SK-MEL-5 (cell line): ENCODE measurements at places on chromosomes 4 and X. TPM values are rescaled to one million over a fixed set of nuclear protein-coding genes. Genes with fewer than 3 reads are reported as not detected.

DNA sequence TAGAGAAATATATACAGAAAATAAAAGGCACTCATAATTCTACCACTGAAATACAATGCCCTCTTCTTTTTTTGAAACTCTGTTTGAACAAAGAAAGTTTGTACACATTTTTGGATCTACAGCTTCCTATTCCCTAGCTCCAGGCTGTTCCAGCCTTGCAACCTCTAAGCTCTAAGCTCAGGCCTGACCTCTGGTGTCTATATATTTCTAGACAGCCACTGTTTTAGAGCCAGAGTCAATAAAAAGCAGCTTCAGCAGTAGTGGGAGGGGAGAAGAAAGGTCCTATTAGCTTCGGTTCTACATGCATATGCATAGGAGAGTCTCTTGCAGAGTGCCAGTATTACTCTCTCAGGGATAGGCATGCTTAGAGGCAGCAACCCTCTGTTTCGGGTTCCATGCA, 39.7 kb downstream of the CLDN2 start:
- DNase-seq, result peak; percentile 75

- no peak for DNase-seq
Observed at GRCh38 chrX:71420686-71421085, 54.5 kb downstream of the TAF1 start.

- DNase-seq, result no peak
Observed at GRCh38 chr4:15084780-15085179, 82.5 kb downstream of the CPEB2 start.

- DNase-seq, result peak; percentile 24
Observed at GRCh38 chr4:25523405-25523804, 132.2 kb upstream of the SLC34A2 start.

- DNase-seq, result peak; percentile 12
Observed at GRCh38 chr4:169340834-169341233, 70.1 kb upstream of the SH3RF1 start.

DNA sequence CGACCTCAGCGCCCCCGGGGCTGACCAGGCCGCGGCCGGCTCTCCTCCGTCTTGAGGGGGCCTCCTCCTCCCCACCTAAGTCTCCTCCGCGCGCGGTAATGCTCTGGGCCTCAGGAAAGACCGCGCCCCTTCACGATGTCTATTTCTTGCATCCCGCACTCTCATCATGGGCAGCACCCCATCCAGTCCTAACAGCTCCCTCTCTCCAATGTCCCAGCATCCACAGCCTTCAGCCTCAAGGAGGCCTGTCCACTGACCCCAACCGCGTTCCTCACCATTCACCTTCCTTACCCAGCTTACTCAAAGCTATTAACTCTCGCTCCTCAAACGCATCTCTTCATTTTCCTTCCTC, 77.5 kb downstream of the MAGED4 start:
- DNase-seq, result no peak

DNA sequence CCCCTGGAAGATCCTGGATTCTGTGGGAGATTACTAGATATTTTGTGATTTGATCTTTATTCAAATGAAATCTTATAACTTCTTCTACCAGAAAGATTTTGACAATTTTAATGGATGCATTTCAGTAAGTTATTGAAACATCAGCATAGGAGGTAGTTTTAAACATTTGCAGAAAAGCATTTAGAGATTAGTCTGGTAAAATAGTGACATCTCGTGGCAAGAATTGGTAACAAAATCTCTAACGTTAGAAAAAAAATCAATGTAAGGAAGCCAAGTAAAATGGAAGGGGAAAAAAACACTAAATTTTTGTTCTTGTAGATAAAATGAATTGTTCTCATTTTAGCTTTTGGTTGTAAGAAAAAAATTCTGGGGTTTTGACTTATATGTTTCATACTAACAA, 73.3 kb downstream of the TASL start:
- peak; percentile 43 for DNase-seq

GRCh38 chr4:86769794-86770193, 79.4 kb downstream of the SLC10A6 start:
- DNase-seq, result no peak

DNA sequence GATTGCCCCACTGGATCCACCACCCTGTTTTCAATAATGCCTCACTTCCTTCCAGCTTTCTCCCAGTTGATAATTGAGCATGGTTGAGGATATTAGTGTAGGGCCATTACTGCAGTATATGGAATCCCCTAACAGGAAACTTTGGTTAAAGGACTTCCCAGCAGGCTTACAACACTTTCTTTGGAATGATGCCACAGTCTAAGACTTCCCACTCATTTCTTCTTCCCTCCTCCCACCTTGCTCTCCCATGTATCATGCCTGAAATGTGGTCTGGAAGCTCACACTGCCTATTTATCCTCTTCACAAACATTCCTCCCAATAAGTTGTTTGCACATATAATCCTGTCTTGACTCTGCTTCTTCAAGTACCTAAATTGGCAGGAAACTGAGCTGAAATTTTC, 863.3 kb downstream of the CENPC start:
- DNase-seq, result no peak

- no peak for DNase-seq
Observed at GRCh38 chr4:186931519-186931918, 207.9 kb upstream of the FAT1 start.

DNA sequence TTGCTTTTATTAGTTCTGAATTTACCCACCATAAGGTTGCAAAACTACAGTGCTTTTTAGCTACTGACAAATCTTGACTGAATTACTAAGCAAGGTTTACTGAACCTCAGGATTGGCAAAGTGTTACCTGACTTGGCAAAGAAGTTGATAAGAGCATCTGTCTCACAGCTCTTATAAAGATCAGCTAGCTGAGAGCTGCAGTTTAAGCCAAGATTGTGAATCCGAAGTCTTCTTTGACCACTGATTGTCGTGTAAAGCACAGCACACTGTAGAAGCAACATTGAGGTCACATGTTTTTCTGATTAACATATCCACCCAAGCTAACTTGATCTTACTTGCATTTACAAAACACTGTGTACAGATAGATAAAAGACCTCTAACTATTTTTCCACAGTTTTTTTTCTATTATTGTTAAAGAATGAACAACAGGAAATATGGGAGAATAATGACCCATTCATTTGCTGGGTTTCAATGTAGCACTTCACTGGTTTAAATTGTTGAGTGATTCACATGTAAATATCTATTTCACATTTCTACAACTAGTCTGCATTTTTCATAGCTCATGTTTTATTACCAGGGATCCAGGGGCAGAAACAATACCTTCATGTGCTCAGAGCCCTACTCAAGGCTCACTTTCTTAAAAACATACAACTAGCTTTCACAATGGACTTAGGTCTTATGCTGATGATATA, 54.0 kb downstream of the METTL14 start:
- peak; percentile 8 for DNase-seq

DNA sequence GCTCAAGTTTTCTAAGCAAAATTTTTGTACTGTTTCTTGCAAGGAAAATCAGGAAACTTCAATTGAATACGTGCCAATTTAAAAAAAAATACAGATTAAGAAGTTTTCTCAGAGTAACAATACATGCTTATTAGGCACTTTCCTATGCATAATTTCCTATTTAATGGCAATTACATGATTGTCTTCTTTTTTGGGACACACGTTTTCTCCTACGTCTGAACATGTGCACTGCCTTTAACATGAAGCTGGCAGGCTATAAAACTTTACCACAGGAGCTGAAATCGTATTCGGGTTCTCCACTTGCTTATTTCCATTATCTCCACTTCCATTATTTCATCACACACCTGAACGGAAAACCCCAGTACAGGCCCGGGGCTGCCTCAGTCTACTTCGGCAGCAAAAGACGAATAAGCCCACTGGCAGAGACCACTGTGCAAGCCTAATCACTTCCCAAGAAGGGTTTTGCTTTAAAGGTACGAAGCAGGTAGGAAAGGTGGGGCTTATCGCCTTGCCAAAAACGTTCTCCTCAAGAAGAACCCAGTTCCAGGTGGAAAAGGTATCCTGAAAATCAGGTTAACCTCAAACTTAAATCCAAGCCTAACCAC, 575 bp downstream of the RCHY1 start:
- no peak for DNase-seq

DNA sequence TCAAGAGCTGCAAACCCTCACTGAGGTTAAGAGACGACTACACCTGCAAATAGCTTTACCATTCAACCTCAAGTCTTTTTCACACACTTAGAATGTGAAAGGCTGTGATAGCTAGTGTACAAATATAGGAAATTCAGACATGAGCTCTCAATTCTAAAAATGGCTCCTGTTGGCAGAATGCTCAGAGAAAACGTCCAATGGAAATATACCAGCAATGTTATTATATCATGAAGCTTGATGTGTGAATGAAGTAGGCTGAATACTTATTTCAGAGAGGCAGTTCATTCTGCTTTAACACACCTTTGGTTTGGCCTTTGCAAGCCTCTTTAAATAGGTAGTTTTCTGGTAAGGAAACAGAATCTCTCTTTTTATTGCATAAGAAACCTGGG, 227.6 kb downstream of the ADAMTS3 start:
- no peak for DNase-seq

GRCh38 chrX:18887825-18888212, 96.1 kb downstream of the PHKA2 start:
- no peak for DNase-seq

GRCh38 chr4:106329041-106329618, 12.8 kb downstream of the AIMP1 start:
- peak; percentile 56 for DNase-seq

GRCh38 chrX:109873574-109873973, 129.3 kb upstream of the TMEM164 start:
- DNase-seq, result no peak

DNA sequence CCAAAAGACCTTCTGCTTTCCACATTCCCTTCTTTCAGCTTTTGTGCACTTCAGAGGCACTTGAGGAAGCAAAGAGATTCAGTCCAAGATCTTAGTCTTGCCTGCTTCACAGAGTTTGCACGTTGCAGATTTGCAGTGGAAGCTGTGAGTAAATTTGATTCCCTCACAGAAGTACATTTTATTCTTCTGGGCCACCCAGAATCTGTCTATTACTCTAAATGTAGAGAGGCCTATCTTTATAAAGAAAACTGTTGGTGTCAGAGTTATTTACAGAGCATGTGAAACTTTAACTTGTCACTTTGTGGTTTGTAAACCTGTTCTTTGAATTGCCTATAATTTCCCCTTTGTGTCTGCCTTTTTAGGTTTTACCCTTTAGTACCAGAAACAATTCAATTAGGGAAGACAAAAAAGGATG, 15.5 kb downstream of the SPRY1 start:
- DNase-seq, result no peak

GRCh38 chrX:45164021-45164621, 36.6 kb downstream of the DIPK2B start:
- no peak for DNase-seq

DNA sequence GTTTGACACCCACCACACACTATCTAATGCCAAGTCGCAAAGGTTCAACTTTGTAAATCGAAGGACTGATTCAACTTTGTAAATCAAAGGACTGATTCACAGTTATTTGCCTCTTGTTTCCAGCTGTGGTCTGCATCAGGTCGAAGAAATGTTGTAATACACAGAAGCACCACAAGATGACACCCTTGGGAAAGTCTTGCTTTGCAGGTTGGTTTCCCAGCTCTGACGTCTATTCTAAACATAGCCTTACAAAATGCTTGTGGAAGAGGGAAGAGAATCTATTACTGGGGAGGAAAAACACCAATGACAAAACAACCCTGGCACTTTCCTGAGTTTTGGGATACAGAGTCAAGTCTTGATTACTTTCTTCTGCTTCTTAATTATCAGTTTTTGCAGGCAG, 35.3 kb downstream of the SUPT20HL1 start:
- DNase-seq, result peak; percentile 80

DNA sequence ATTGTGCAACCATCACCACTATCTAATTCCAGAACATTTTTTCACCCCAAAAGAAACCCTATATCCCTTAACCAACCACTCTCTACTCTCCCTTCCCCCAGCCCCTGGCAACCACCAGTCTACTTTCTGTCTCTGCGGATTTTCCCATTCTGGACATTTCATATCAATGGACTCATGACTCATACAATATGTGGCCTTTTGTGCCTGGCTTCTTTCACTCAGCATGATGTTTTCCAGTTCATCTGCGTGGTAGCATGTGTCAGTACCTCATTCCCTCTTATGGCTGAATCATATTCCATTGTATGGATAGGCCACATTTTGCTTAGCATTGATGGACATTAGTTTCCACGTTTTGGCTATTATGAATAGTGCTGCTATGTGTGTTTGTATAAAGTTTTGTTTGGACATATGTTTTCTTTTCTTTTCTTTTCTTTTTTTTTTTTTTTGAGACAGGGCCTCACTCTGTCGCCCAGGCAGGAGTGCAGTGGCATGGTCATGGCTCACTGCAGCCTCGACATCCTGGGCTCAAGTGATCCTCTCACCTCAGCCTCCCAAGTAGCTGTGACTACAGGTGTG, 335.4 kb downstream of the BCOR start:
- DNase-seq, result peak; percentile 38

- peak; percentile 40 for DNase-seq
Observed at GRCh38 chrX:71870208-71871098, 40.2 kb upstream of the NHSL2 start.

DNA sequence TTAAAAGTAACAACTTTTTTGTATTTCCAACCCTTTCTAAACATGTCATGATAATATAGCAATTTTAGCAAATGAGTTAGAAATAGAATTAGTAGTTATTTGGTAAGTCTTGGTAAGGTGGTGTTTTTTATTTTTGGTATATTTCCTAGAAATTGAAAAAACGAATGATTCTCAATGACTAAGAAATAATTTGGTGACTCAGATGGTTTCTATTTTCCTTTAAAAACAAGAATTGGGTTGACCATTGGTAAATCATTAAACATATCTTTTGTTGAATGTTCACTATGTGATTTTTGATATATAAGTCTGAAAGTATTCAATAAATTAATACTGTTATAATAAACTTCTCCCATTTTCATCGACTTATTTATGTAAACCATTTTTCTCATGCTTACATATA, 206.2 kb upstream of the BANK1 start:
- DNase-seq, result no peak

CXorf49 gene
- not detected in 2 replicates for total RNA-seq

IQCM gene
- not detected in 2 replicates for total RNA-seq

CT83 gene
- total RNA-seq, result 0.83 and 1.8 TPM in 2 replicates

MAGEA4 gene
- total RNA-seq, result 0.19 TPM in 1 of 2 replicates, not detected in the other

GPC3 gene
- 0.16 TPM in 1 of 2 replicates, not detected in the other for total RNA-seq

MUC7 gene
- total RNA-seq, result 0.69 TPM in 2 replicates

TMPRSS11B gene
- total RNA-seq, result not detected in 2 replicates

TDO2 gene
- 0.29 and 0.45 TPM in 2 replicates for total RNA-seq

DUX4 gene
- not detected in 2 replicates for total RNA-seq

DCAF16 gene
- total RNA-seq, result 44.3 and 51.4 TPM in 2 replicates

NPNT gene
- total RNA-seq, result not detected in 2 replicates
